Chondrocyte (in vitro differentiated cells): ENCODE measurements at places on chromosomes 12 and 14.

DNA sequence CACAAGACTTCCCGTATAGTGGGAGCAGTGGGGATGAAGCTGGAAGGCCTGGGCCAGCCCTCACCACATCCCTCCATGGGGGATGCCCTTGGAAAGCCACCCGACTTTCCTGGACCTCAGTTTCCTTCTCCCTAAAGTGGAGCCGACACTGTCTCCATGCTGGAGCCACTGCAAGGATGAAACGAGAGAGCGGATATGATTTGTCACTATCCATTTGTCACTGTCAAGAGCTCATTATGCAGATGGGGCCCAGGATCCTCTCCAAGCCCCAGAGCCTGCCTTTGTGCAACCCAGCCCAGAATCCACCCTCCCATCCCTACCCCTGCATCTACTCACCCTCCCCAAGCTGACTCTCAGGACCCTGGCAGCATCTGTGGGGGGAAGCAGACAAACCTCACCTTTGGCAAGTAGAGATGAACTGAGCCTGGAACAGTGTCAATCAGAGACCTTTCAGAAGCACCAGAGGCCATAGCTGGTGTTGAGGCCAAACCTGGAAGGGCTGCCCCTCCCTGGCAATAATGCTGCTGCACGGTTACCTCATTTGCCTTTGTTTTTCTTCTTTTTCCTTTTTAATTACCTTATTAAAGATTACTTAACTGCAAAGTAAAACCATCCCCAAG is 287.7 kb upstream of the RTL1 start:
- DNase-seq: no peak

- DNase-seq: no peak
Observed at GRCh38 chr14:99875836-99876235, 82.6 kb downstream of the EML1 start.

- no peak for DNase-seq
Observed at GRCh38 chr12:94048757-94049156, 99.6 kb upstream of the PLXNC1 start.

- no peak for DNase-seq
Observed at GRCh38 chr12:15520083-15520482, 197.8 kb downstream of the PTPRO start.

DNA sequence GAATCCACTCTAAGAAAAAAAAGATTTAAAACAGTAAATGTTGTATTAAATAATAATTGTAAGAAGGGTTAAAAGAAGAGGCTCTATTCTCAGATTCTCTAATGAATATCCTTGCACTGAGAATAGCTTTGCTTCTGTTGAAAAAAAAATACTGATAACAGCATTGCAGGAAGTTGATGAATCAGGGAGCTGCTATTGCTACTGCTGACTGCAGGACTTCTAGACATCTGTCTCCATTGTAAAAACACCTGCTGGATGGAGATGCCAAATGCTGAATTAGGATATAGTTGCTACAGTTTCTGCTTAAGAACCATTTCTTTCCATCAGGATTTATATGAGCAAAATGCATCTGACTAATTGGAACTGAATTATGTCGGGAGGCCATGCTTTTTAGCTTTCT is 50.3 kb upstream of the ANP32D start:
- no peak for DNase-seq

- DNase-seq: no peak
Observed at GRCh38 chr12:51643951-51644350, 52.9 kb downstream of the SCN8A start.

DNA sequence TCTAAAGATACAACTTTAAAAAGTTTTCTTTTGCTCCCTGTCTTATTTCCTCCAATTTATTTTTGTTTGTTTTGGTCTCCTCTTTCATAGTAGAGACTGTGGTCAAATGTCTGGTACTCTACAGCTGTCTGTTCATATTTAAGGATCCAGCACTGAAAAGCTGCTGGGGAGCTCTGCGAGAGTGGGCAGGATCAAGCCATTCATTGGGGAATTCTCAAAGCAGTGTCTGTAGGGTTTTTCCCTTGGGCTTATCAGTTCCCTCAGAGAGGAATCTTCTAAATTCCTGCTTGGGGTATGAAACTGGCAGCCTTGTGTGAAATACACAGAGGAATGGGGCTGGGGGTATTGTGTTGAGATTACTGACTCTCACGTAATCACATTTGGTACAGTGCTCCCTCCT is 52.3 kb downstream of the FNTB start:
- DNase-seq: no peak

GRCh38 chr12:89448526-89448925 is 76.1 kb downstream of the GALNT4 start:
- no peak for DNase-seq

DNA sequence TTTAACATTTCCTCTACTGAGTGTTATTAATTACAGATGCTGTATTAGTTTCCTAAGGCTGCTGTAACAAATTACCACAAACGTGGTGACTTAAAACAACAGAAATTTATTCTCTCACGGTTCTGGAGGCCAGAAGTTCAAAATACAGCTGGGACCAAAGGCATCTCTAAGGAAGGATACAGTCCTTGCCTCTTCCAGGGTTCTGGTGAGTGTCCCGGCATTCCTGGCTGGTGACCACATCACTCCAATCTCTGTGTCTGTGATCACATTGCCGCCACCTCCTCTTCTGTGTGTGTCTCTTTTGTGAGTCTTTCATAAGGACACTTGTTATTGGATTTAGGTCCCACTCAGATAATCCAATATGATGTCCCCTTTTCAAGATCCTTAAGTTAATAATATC is 85.1 kb upstream of the CCDC198 start:
- no peak for DNase-seq

- DNase-seq: no peak
Observed at GRCh38 chr12:80374615-80375014, 69.4 kb upstream of the PTPRQ start.

- no peak for DNase-seq
Observed at GRCh38 chr12:121789800-121790728, 3.4 kb downstream of the RHOF start.
